ENCODE measurements at places on chromosomes 16 and 17. TPM values are rescaled to one million over a fixed set of nuclear protein-coding genes. Genes with fewer than 3 reads are reported as not detected.

DNA sequence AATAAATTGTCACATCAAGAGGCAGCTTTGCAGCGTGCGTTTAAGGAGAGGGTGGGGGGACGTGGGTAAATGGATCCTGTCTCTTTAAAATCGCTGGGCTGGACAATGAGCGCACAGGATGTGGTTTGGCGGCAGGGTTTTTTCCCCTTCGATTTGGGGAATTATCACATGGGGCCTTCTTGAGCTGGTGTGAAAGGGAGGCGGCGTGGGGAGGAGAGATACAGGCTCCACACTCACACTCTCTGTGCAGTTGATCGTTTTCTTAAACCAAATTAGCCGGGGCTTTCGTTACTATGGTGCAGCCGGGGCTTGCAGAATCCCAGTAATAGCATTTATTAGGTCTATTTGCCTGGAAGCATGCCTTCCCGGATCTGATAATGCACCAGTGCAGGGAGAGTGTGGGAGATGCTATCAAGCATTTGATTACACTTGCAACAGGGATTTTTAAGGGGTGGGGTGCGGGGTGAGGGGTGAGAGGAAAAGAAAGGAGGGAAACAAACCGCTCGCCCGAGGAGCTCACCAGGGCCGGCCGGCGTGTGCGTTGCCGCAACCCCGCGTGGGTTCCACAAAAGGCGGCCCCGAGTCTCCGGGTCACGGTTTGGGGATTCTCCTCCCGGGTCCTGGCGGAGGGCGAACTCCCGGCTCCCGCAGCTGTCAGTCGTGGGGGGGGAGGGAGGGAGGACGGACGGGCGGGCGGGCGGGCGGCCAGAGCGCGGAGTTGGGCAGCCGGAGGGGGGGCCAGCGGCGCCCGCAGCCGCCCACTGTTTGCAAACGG lies 58.8 kb upstream of the GSE1 start:
- DNase-seq, result peak; percentile 95

DNA sequence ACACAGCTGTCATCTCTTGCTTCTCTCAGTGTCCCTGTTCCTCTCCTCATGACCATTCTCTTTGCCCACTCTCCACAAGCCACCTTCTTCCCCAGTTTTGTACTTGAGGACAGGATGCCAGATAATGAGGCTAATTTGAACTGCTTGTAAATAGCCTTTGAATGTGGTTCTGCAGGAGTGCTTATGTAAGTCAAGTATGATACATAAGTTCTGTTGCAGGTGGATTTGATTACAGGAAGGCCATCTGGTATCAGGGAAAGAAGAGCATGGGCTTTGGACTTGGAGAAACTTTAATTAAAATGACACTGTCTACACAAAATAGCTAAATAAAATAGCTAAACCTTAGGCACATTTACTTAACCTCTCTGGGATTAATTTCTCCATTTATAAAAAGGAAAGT lies 120.2 kb upstream of the HLF start:
- DNase-seq, result no peak

Gene PAFAH1B1
- total RNA-seq, result 159 TPM

Gene ITGAD
- not detected for total RNA-seq

GRCh38 chr17:7667656-7668406 lies 17.1 kb downstream of the ATP1B2 start:
- no peak for DNase-seq

GRCh38 chr17:53659181-53659580 lies 163.5 kb upstream of the KIF2B start:
- no peak for DNase-seq

Gene SALL1
- not detected for total RNA-seq

- no peak for DNase-seq
Measured at GRCh38 chr17:1915889-1916288, 86.1 kb downstream of the RPA1 start.

Gene ARHGAP44
- total RNA-seq, result 0.50 TPM

- DNase-seq, result no peak
Measured at GRCh38 chr17:8153031-8153451, 837 bp upstream of the PER1 start.

Gene GHDC
- total RNA-seq, result 12.3 TPM

DNA sequence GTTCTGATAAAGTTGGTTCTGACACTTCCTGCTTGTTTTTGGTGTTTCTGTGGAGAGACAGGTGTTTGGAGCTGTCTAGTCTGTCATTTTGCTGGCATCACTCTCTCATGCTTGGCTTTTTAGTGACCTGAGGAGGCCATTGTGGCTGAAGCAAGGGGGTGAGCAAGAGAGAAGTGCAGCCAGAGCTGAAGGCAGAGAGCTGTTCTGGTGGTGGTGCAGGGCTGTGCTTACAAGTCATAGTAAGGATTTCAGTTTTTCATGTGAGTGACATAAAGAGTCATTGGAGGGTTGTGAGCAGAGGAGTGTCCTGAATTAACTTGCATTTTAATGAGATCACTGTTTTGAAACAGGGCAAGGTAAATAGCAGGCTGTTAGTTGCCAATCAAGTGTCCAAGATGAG lies 97.5 kb downstream of the CHD9 start:
- DNase-seq, result no peak

DNA sequence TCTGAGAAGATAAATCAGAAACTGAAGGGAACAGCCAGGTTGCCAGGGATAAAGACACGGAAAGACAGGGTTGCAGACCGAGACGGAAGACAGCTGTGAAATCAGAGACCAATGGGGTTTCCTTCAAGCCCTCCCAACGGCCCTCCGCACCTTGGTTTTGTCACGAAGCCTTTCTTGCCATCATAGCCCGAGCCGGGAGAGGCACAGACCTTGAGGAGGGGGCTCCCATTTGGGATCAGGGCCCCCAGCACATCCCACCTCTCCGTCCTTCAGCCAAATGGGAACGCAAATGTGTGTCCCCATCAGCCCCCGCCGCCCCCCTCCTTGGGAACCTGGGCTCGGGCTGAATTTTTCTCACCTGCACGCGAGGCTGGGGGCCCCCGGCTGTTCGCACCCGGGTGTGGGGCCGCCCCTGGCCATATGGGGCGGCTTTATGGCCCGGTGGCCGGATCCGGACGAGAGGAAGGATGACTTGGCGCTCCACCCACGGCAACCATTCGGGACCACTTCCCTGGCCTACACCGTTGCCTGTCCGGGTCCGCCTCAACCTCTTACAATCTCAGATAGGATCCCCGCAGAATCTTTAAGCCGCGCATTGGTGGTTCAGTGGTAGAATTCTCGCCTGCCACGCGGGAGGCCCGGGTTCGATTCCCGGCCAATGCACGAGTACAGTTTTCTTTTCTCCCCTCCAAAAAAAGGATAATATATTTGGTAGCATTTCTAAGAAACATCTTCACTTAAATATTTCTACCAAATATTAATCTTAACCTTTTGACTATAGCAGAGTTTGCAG lies 1.4 kb upstream of the HES7 start:
- peak; percentile 93 for DNase-seq

All from activated CD8-positive, alpha-beta T cell treated with anti-CD3 and anti-CD28 coated beads for 36 hours (primary cell).